ENCODE measurements at places on chromosomes 1 and 21.
A peak's percentile ranks its signal among the peaks of the same experiment; 100 is the strongest.

GRCh38 chr1:232568331-232568852, 61.5 kb downstream of the SIPA1L2 start:
- no peak for DNase-seq

GRCh38 chr1:10210841-10211804, 753 bp downstream of the KIF1B start:
- peak; percentile 87 for DNase-seq

DNA sequence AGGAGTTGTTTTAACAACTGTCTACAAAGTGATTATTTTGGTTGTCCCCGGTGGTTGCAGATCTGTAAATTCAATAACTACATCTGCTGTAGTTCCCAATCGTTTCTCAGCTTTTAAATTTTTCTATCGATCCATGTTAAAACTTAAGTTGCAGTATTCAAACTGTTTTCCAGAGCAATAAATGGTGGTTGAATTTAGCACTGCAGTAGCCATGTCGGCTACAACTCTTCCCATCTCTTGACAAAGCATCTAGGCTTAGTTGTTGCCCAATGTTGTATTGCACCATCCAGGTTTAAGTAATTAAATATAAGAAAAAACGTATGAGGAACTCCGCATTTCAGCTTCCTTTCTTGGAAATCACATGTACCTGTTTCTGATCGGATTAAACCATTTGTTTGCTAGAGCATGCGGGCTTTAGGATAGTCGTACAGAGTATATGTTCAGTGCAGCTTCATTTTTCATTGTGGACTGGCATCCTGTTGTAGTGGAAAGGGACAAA, 996 bp downstream of the CNIH4 start:
- peak; percentile 70 for DNase-seq

- no peak for DNase-seq
Measured at GRCh38 chr1:56897150-56898004, 42.8 kb downstream of the C8A start.

DNA sequence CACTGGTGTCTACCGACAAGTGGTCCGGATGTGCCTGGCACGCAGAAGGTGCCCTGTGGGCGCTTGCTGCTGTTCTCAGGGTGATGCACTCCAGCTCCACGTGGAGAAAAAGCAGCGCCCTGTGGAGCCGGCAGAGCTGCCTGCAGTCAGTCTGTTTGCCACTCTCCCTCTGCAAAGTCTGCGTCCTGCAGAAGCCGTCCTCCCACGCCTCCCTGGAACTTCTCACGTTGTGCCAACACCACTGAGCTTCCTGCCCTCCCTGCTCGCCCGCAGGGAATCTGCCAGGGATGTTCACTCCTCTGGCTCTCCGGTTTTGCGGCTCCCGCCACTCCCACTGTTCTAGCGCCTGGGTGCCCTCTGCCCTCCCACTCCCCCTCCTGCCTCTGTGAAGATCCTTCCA, 19.8 kb upstream of the UBXN10 start:
- DNase-seq = no peak

Data from HT-29 (cell line).